Foreskin melanocyte (primary cell): ENCODE measurements at places on chromosomes 11 and 22.

DNA sequence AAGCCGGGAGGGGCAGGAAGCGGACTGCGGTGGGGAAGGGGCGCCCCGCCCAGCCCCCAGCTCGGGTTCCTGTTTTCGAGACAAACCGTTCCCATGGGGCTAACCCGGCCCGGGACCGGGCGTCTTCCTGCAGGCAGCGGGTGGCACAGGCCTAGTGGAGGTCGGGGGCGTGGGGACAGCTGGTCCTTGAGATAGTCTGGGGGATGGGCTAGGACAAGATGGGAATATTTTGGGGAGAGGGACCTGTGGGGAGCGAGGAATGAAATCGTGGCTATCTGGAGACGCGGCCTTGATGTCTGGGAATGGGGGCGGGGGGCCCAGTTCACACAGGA is 1.2 kb upstream of the RASGRP2 start:
- DNase-seq, result no peak

- DNase-seq, result no peak
Observed at GRCh38 chr11:46331282-46331984, 15.8 kb upstream of the DGKZ start.

DNA sequence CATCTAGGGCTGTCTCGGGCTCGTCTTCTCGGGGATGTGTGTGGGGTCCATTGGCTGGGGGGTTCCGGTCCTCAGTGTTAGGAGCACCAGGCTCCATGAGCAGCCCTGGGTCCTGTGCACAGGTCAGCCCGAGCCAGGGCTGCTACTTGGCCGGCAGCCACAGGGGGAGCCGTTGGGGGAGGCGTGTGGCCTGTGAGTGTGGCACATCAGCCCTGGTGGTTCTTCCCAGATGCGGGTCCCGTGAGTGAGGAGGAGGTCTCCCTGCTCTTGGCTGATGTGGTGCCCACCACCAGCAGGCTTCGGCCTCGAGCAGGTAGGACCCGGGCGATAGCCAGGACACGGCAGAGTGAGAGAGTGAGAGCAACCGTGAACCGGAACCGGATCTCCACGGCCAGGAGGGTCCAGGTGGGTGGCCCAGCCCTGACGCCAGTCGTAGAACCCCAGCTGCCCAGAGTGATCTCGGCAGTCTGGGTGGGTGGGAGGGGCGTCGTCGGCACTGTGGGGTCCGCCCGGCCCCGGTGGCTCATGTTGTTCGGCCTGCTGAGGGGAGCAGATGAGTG is 18.5 kb downstream of the IRF7 start:
- no peak for DNase-seq

DNA sequence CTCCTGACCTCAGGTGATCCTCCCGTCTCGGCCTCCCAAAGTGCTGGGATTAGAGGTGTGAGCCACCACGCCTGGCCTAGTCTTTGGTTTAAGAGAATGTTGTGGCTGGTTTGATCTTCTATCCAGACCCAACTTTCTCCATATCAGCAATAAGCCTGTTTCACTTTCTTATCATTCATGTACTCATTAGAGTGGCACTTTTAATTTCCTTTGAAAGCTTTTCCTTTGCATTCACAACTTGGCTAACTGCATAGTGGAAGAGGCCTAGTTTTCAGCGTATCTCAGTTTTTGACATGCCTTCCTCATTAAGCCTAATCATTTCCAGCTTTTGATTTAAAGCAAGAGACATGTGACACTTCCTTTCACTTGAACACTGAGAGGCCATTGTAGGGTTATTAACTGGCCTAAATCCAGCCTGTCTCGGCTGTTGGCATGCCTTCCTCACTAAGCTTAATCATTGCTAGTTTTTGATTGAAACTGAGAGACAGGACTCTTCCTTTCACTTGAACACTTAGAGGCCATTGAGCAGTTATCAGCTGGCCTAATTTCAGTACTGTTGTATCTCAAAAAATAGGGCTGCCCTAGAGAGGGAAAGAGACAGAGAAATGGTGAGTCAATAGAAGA is 13.1 kb upstream of the RPL3 start:
- peak; percentile 96 for DNase-seq

DNA sequence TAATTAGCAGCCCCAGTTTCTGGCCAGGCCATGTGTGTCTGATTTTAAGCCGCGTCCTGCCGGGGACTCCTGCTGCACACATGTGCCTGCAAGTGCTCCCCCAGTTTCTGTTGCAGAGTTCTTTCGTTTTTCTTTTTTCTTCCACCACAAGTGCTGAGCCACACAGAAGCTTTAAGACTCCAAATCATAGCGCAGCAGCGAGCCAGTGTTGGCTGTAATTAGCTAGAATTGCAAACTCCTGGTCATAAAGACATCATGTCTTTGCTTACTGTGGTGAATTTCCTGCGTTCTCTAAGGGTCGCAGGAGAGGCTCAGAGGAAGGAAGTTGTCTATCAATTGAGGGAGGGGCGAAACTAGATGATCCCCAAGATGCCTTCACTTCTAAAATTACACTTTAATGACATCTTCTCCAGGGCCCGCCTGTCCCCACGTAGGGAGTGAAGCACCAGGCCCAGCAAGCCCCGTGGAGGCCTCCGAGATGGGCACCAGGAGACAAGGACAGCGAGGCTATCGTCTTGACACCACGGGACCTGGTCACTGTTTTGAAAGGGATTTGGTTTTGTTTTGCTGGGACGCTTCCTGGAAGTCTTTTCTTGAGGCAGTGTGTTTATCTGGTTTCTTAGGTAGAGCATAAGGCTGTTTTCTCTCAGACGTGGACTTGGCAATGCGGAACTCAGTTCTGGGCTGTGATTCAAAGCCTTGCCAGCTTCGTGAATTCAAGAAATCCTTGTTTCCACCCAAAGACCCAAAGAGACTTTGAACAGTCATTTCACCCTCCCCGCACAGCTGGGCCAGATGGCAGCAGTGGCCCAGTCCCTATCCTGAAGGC is 71.8 kb downstream of the UBASH3B start:
- DNase-seq, result no peak

GRCh38 chr22:33919391-33920196 is 682 bp downstream of the LARGE1 start:
- peak; percentile 32 for DNase-seq

DNA sequence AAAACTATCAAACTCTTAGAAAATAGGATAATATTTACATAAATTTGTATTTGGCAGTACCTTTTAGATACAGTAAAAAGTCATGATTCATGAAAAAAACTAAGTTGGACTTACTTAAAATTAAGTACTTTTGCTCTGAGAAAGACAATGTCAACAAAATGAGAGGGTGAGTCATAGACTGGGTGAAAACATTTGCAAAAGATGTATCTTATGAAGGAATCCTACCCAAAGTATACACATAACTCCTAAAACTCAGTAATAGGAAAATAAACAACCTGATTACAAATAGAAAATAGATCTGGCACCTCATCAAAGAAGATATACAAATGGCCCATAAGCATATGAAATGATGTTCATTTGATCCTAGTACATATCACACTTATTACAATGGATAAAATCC is 1154.6 kb downstream of the JRKL start:
- DNase-seq, result no peak

- DNase-seq, result no peak
Observed at GRCh38 chr22:20466659-20467379, 28.8 kb downstream of the KLHL22 start.

DNA sequence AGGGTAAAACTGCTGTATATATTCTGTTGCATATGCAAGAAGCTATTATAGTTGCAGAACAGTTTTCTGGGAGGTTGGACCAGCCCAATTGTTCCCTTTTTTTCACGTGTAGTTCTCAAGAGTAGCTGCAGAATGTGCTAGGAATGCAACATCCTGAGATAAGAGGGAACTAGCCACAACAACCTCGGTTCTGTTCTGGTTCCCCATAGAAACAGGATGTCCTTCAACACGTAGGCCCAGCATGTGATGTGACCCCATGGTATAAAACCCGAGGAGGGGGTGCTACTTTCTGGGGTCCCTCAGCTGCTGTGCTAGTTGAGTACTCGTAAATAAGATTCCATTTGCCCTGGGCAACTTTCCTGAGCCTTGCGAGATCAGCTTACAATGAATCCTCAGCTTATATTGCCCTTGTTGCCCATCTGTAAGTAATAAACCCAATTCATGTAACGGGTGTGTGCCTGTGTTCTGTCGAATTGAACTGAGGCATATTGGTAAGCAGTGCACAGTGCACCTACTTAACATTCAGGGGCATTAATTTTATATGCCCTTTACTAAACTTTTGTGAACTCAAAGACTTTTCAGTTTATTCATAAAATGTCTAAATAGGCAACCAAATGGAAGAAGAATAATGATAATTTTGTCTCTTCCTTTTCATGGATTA is 23.0 kb upstream of the TRAF6 start:
- DNase-seq, result no peak

DNA sequence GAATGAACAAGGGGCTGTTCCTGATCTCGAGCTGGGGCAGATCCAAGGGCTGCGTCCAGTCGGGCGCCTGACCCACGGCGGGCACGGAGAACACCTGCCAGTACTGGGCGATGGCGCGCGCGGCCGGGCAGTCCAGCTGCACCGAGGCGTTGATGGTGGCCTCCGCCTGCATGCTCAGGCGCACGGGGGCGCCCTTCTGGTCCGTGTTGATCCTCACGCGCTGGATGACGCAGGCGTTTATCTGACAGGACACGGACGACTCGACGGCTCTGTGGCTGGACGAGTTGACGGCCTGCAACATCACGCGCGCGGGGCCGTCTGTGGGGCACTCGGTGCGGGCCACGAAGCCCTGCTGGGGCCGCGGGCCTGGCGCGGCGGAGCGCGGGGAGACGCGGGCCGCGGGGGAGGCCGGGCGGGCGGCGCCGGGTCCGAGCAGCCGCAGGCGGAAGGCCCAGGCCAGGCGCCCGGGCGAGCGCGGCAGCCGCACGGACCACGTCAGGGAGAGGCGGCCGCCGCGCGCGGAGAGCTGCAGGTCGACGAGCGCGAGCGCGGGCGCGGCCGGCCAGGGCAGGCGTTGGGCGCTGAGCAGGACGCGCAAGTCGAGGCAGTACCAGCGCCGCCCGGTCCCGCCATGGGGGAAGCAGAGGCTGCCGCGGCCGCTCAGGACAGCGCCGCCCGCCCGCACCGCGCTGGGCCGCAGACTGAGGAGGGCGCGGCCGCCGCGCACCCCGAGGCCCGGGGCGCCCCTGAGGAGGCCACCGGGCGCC is 511 bp downstream of the PKDREJ start:
- DNase-seq, result peak; percentile 37

- DNase-seq, result no peak
Observed at GRCh38 chr11:13596611-13597326, 71.7 kb upstream of the FAR1 start.

DNA sequence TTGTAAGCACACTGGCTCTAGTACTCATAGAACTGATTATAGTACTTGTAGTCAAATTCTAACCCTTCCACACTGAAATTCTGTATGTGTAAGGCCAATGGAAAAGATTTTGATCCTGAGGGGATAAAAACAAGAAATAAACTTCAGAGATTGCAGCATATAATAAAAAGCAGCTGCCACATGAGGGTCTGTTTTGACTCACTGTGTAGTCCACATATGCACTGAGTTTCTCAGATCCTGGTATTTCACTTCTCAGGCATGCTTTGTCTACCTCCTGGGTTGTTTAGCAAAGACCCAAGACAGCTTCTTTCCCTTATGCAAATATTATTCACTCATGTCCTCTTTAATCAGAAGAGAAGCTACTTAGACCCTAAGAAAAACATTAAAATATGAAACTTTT is 71.1 kb upstream of the SLC5A12 start:
- no peak for DNase-seq

- no peak for DNase-seq
Observed at GRCh38 chr22:46799626-46800025, 37.2 kb downstream of the TBC1D22A start.

DNA sequence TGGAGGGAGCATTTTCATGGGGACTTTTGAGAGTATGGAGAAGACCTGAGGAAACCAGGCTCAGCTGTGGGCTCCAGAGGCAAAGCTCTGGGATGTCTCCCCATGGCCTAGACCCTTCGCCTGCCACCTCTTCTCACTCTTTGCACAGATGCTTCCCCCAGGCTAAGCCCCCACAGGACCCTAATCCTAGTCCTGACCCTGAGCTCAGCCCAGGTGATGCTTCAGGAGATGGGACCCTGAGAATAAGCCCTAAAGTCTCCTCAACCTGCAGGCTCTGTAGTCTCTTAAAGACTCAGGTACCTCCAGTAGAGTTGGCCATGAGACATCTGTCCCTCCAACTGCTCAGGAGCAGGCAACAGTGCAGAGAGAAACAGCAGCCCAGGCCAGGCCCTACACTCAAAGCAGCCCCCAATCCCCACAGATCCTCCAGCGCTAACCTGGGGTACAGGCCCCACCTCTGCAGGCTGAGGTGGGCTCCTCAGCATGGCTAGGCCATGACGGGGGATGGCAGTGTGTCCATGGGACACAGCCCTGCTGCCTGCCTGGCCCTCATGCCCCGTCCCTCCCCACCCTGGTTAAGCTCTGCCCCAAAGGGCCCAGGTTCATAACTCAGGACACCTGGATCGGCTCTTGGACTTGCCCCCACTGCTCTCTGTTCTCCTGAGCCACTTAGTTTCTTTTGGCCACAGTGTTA is 39.4 kb downstream of the GGTLC2 start:
- DNase-seq, result no peak

- DNase-seq, result peak; percentile 73
Observed at GRCh38 chr22:21837248-21837979, 30.0 kb downstream of the MAPK1 start.

DNA sequence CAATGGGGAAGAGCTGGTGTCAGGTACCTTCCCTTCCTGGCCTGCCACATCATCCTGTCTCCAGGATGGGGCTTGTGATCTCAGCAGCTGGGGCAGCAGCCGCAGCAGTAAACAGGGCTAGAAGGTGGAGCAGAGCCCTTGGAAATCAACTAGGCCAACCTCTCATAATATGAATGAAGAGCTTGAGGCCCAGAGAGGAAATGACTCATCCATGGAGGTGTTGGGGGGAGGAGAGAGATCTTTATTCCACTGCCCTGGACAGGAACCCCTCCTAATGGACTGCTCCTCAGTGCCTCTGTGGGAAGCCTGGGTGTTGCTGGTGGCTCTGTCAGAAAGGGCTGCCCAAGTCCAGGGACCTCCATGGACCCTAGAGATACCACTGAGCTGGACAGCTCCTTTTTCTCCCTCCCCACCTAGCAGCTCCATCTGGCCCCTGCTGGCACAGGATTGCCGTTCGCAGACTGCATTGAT is 111.8 kb downstream of the OSBP2 start:
- DNase-seq, result no peak

GRCh38 chr11:494761-495536 is 12.1 kb downstream of the RNH1 start:
- DNase-seq, result peak; percentile 51
